ENCODE measurements at places on chromosomes 6 and 20.

DNA sequence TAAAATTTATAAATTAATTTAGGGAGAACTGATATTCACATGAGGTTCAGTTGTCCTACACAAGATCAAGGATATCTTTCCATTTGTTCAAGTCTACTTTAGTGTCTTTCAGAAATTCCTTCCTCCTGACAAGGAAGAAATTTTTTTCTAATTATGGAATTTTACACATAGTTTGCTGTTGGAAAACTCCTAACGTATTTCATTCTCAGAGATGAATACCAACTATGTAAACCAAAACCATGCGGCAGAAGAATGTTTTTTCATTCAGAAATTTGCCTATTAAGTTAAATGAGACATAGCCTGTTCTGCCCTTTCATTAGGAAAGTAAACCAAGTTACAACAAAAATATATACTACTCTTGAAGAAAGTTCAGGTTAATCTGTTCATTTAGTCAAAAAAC is 111.2 kb upstream of the PRDM1 start:
- DNase-seq, result no peak

- no peak for DNase-seq
Observed at GRCh38 chr6:90278129-90278528, 18.5 kb downstream of the BACH2 start.

GRCh38 chr6:119442776-119443184 is 93.2 kb upstream of the MAN1A1 start:
- no peak for DNase-seq

GRCh38 chr6:165891320-165891719 is 228.3 kb upstream of the PDE10A start:
- no peak for DNase-seq

GRCh38 chr6:154414021-154414813 is 57.6 kb upstream of the IPCEF1 start:
- DNase-seq, result no peak

- no peak for DNase-seq
Observed at GRCh38 chr20:52420805-52421204, 229.2 kb upstream of the ZFP64 start.

GRCh38 chr6:122610690-122611455 is 668 bp downstream of the PKIB start:
- DNase-seq, result peak; percentile 63

DNA sequence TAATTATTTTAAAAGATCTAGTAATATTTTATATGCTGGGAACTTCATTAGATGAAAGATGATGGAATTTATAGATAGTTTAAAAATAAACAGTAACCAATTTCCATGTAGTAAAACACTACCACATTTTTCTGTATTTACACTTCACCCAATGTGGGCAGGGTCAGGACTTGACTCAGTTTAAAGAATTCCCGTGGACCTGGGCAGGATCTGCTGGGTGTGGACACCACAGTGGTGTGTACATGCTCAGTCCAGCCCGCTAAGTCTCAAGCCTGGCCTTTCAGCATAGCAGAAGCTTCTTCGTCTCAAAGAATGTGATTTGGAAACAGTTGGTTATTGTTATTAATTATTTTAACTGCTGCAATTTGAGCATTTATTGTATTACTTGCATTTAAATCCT is 364.2 kb downstream of the SYNE1 start:
- no peak for DNase-seq

GRCh38 chr6:93731306-93731705 is 311.9 kb upstream of the EPHA7 start:
- DNase-seq, result no peak

DNA sequence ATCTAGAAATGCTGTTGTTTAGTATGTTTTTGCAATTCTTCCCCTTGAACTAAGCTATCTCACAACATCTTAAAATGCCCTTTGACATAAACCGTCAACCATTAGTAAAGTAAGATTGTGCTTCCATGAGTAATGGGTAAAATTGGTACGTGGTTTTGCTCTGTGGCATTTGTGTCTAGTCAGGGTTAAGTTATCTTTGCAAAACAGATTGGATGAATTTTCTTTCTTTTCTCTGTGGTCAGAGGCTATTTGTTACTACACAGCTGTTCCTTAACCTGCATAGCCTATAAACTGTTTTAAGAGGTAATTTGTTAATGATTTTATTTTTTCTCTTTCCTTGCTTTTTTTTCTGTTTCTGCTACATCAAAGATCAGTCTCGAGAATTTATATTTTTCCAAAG is 75.4 kb downstream of the RPP40 start:
- DNase-seq, result no peak

GRCh38 chr20:32204205-32205109 is 3.1 kb downstream of the PLAGL2 start:
- DNase-seq, result no peak

- no peak for DNase-seq
Observed at GRCh38 chr20:54323227-54323734, 115.4 kb downstream of the PFDN4 start.

DNA sequence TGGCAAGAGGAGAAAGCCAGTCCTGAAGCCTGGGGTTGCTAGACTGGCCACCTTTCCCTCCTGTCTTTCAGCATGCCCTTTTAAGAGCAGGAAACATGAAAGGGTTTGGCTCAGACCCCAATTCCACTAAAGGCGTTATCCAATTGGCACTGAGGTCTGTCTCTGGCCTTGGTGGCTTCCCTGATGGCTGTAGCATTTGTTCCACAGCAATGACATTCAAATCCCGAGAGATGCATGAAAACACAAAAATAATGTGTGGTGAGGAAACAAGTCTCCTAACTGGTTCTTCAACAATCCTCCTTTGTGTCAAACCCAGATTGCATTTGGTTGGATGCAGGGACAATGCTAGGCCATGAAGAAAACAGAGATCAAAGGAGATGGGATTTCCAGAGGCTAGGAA is 56.5 kb upstream of the ADTRP start:
- no peak for DNase-seq

- no peak for DNase-seq
Observed at GRCh38 chr20:47455133-47456040, 46.3 kb upstream of the NCOA3 start.

GRCh38 chr6:20706939-20707485 is 172.8 kb downstream of the CDKAL1 start:
- peak; percentile 85 for DNase-seq

DNA sequence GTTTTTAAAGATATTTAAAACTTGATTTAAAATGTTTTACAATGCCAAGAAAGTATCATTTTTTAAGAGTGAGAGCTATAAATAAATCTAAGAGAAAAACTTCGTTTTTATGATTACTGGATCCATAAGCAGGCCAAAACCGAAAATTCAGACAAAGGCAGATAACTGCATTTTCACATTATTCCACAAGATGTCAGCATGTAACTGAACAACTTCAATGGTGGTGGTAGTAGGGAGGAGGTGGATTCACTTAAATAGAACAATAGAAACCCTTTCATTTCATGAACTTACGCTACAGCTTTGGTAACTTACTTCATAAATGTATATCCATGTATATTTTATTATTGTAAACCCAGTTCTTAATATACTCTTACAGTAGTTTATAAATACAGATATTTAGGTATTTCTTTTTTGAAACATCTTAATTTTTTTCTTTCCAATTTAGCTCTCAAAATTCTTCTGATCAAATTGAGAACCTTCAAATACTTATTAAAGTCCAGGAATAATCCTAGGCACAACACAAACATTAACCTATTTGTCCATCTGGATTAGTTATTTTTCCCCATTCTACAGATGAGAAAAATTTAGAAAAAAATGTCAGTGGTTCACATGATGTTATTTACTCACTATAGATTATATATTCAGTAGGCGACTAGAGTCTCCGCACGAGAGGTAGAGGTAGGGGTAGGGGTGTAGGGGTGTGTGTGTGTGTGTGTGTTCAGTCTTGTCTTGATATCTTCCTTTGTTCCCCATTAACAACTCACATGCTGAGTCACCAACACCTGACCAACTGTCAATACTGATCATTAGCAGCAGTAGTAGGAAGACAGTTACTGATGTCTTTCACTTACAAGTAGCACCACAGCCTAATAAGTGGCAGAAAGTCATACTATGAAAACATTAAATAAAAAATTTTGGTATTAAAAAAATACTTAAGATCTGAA is 111.5 kb downstream of the ARHGAP18 start:
- peak; percentile 52 for DNase-seq

DNA sequence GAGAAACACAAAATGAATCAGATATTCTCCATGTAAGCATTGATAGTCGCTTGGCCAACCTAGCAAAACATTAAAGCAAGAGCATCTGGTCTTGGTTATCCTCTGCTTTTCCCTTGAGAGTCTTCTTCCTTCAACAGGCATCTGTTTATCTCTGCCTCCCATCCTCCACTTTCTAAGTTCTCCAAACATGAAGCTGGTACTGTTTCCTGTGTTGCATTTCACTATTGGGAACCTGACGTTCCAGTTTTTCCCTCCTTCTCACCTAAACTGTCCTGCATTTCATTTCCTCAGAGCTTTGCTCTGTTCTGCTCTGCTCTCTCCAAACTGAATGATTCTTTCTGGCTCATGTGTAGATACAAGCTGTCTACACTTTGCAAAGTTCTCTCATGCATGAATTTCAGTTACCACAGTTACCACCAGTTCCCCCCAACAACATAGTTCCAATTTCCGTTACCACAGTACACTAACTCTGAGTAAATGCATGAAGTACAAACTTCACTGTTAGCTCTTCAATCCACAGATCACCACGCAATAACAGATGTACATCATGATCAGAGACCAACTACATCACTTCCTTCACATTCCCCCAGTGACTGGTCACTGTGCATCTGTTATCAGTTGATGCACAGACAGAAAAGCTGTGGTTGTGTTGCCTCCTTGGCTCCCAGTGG is 86.7 kb upstream of the F13A1 start:
- no peak for DNase-seq

- no peak for DNase-seq
Observed at GRCh38 chr6:14035071-14035847, 82.3 kb upstream of the CD83 start.

DNA sequence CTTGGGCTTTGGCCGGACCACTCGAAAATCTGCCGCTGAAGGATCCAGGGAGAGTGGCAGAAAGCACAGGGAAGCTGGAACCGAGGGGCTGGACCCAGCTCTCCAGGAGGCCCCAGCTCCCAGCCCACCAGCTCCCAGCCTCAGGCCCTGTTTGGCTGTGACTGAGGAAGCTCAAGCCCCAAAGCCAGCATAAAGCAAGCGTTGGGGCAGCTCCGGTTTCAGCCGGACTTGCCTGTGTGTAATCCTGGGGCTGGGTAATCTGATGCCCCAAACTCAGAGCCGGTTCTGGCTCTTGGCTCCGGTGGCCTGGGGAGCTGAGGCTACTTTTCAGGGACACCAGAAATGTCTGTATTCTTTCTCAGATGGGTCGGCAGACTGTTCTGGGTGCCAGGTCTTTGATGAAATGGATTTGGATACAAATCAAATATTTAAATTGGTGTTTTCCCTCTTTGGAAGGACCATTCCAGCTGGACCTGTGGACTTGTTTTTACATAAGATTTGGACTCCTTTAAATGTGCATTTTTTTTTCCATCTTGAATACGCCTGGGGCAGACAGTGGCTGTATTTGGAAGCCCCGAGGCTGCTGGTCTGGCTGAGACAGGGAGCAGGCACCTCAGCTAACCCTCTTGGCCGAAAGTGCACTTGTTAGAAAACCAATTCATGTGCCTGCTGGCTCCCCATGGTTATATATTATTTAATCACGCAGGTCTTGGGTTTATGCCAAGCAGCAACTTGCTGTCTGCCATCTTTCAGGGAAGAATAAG is 29.7 kb downstream of the RPP40 start:
- DNase-seq, result peak; percentile 34

- DNase-seq, result no peak
Observed at GRCh38 chr20:18624948-18625347, 37.1 kb downstream of the DTD1 start.

DNA sequence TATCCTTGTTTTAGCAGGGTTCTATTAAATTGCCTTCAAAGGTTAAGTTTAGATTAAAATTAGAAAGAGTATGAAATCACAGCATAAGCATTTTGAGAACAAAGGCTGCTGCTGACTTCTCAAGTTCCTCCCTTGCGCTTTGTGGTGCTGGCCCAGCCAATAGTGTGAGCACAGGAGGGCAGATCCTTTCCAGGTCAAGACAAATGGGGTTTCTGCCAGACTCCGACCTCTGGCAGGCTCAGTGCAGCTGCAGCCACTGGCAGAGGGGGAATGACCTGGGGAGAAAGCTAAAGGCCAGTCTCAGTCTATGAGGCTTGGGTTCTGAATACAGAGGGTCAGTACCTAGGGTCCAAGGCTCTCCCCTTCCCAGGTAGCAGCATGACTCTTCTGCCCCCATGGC is 27.0 kb downstream of the CLIC5 start:
- no peak for DNase-seq

DNA sequence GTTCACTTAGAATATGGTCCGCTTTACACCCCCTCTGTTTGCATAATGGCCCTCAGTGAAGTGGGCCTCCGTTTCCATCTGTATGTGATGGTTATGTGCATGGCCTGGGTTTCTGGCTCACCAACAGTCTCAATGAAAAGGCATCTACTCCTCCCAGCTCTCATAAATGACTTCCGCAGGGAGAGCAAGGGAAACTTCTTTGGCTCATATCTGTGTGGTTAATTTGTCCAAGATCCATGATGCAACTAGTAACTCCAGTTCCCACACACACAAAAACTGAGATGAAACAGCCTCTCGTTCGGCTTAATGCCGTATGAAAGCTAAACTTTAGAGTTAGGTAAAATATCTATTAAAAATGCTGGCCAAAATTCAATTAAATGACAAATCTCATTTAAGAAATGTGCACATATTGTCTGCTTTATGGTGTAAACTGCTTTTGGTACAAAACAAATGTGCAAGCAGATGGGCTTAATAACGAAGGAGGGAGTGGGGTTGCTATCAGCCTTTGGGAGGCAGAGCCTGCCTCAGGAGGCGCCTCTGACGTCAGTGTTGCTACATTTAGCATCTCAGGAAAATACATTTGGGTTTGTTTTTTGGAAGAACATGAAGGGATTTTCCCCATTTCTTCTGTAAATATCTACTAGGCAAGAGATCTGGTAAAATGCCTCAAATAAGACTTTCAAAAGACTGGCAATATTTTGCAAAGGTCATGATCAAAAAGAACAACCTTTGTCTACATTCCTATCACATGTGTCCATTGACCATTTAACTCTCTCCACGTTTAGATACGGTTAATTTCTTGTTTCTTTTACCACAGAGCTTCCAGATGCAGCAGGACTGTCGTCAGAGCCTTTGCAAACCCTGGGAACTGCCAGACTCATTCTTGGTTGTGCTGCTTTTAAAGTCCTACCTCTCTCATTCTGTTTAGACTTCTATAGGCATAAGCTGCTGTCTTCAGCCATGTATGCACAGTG is 96.8 kb downstream of the ARMC2 start:
- DNase-seq, result no peak

DNA sequence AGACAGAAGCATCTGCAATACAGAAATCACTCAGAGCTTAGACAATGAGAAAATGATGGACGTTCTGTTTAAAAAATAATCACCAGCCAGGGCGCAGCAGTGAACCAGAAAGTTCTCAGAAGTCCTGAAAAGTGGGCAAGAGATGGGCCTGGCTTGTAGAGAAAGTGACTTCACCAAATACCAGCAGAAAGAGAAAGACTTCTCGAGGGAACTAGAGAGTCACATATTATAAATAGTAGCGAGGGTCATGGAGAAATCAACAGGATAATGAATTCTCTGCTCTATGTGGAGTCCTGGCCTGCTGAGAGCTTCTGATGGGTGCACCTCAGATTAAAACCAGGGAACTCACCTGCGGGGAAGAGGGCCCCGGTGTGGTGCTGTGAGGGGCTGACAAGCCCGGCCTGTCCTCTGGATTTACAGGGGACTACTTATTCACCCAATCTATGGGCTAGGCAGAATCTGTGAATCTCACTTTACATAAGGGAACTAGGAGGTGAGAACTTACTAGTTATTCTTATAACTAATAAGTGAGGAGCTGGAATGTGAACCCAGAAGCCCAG is 5.6 kb upstream of the RAMACL start:
- DNase-seq, result no peak

- DNase-seq, result no peak
Observed at GRCh38 chr6:36851626-36852025, 12.4 kb upstream of the CPNE5 start.

Data from NCI-H345 (cell line).